ENCODE measurements at places on chromosomes 4 and X.

DNA sequence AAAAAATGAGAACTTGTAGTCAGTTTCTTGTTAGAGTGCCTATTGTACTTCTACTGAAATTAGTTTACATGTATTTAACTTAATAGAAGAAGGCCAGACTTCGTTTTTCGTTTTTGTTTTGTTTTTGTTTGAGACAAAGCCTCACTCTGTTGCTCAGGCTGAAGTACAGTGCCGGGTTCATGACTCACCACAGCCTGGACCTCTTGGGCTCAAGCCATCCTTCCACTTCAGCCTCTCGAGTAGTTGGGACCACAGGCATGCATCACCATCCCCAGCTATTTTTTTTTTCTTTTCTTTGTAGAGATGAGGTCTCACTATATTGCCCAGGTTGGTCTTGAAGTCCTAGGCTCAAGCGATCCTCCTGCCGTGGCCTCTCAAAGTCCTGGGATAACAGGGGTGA, 793.9 kb downstream of the ADGRL3 start:
- DNase-seq: no peak

DNA sequence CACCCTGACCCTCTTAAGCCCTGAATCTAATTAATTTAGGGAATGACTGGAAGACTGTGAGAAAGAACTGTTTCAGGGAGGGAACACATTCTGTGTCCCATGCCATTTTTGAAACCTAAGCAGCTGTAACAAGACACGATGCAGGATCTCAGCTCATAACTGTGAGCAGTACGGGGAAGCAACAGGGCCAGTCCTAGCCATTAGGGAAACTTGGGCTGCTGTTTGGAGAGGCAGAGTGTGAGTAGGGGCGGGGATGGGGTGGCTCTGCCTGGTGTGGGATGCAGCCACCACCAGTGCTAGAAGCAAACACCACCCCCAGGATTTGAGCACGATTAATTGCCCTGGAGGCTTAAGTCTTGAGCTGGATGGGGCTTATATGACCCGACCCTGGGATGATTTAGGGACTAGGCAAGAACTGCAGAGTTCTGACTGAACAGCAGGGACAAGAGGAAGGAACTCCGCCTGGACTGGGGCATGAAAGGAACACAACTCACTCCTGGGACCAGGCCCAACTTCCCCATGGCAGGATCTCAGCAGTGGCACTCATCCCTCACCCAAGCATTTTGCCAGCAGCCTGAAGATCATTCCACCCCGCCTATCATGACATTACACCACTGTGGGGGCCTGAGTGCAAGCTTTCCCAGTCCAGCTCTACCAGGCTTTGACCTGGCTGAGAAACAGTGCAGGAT, 43.1 kb downstream of the ATRX start:
- DNase-seq: no peak

DNA sequence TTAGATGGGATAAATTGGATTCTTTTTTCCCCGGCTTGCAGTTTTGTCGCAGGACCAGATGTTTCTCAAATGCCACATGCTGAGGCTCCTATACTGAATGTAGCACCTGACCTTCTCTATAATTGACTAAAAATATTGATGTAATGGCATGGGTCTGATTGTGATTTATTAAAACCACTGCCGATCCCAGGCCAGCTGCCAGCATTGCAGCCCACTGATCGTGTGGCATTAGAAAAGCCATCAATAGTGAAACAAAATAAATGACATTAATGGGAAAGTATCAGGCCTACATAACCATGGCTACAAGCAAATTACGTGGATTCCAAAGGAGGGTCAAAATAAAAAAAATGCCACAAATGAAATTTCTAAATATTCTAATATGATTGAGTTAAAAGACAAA, 98.7 kb downstream of the MAB21L2 start:
- DNase-seq: no peak

- DNase-seq: no peak
These were observed 695.6 kb upstream of the FAM241A start for GRCh38 chr4:111449657-111450056.

DNA sequence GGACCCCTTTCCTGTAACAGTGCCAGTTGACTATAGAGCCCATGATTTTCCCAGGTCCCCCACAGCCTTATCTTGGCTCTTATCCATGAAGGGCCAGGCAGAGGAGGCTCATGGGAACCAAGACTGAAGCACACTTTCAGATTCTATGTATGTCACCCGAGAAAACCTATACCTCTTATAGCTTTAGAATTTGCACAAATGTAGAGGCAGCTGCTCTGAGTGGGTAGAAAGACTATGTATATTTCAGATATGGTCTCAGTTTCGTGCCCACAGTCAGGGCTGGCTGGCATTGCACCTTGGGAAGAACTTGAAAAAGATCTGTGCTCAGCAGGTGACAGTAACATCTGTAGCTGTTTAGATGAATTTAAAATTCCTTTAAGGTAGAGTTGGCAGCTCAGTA, 8.3 kb upstream of the LNX1 start:
- no peak for DNase-seq

DNA sequence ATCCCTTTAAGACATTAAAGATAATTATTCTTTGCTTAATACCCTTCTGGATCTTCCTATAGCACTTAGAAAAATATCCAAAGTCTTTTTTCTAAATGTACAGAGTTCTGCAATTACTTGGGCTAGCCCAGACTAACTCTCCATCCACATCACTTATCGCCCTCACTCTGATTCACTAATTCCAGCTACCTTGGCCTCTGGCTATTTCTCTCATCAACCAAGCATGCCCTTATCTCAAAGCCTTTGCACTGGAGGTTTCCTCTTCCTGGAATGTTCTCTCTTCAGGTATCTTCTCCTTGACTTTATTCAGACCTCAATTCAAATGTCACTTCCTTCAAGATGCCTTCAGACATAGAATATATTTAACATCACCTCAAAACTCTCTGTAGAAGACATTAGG, 345.1 kb upstream of the SMIM31 start:
- DNase-seq: no peak

DNA sequence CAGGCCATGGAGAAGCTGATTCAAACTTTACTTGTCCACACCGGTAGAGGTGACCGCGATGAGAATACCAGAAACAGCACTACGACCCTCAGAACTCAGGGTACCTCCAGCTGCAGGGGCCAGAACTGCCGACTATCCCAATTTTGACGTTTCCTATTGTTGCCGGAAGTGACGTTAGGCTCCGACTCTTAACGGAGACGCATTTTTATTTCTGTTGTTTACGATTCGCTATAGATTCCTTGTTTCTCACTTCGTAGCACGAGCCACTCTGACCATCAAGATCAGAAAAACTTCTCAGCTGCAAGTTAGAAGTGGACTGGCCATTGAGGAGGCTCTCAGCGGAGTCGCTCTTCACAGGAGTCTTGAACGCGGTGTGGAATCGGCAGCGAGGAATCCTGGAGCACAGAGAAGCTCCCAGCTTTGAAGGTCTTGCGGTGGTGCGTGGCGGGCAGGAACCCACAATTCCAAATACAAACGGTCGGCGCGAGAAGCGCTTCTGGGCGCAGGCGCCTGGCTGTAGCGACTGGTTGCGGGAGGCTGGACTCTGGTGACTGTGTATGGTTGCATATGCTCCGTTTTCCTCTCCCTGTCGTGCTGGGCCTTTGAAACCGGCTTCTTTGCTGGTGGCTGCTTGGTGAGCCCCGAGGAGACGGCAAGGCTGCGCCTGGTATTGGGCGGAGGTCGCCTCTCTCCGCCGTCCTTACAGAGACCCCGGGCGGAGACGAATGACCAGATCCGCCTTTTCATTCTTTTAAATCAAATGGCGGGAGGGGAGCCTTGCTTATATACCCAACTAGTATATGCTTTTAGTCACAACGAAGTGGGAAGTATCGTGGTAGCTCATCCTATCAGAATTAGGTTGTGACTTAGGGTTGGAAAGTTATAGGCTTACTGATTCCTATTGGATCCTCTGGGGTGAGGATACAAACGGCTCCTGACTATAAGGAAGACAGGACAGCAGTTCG, at the start of the genes CEP44 and FBXO8:
Gene CEP44 (plus strand): TSS at position 405 of the 965 bp plus-strand sequence. CDS start 15,211 bp downstream, outside the sequence.
Gene FBXO8 (minus strand): TSS at position 161 of the 965 bp plus-strand sequence. CDS start 20,575 bp downstream, outside the sequence.
- peak; percentile 80 for DNase-seq

DNA sequence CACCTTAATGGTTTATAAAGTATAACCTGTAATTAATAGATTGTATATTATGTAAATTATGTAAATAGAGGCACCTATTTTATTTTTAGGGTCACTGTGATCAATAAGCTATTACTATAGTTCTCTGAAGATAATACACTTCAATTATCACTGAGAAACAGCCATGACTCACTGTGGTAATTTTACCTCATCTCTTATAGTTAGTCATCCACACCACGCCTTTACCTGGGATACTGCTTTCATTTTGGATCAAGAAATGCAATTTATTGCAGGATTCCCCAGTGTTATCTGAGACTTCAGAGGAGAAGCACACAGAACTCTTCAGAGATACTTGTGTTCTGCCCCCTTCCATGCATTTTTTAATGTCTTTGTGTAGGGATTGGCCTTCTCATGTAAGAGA, 348.1 kb upstream of the ATOH1 start:
- no peak for DNase-seq

GRCh38 chrX:57596516-57596915, 4.7 kb downstream of the ZXDB start:
- DNase-seq: no peak

DNA sequence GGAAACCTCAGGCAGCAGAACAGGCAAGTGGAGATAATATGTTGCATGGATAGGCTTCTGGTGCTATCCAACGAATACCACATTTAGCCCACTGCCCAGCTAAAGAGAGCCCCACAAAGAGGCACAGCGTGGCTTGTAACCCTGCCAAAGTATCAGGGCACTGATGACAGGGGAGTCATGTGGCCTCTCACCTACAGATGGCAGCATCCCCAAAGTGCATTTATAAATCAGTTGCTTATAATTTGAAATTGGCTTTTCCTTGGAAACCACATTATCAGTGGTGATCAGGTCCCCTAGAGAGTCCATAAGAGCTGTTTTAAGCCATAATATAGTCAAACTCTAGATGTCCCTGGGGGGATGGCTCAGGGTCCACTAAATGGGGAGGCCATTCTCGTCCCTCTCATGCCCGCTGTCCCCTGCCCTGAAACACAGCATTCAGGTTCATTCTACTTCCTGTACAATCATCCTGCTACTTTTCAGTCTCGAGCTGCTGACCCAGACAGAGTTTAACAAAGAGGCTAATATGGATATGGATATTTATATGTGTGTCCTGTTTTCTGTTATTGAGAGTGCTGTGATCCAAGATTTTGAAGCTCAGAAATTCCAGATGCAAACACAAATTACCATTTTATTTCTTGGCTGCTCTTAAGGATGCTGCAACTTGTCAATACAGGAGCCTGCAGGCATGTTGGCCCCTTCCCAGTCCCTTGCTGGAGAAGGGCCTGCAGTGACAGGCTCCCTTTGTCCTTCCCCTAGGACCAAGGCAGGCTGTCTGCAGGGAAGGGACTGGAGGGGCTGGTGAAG, 28.5 kb downstream of the SRPX start:
- no peak for DNase-seq

GRCh38 chr4:121790976-121791375, 10.1 kb upstream of the EXOSC9 start:
- DNase-seq: no peak

- DNase-seq: no peak
These were observed at the start of gene SEL1L3 for GRCh38 chr4:25862411-25863346. SEL1L3 (minus strand) TSS chr4:25862988; CDS start chr4:25862836, 152 bp downstream.

DNA sequence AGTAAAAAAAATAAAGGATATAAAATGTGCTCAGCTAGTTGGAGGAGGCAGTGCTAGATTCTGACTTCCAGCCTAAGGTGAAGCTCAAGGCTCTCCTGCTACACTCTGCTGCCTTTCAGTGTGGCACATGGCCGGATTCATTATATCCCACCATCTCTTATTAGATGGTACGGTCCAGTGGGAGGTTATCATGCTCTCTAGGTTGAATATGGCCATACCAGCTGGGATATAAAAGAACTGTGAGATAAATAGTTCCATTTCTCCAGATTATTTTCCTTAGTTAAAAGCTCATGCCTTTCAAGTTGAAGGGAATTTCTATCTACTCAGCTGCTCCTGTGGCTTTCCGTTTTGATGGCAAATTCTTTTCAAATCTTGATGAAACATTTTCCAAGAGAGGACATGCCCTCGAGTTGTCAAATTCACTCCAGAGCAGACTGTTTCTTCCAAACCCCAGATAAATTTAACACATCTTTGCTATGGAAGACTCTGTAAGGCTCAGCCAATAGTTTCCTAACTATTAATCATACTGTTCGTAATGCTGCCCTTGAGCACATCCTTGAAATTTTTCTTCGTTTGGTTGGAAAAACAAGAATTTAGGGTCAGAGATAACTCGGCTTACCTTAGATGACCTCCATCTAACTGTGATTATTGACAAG, 2.2 kb upstream of the MGARP start:
- DNase-seq: no peak

DNA sequence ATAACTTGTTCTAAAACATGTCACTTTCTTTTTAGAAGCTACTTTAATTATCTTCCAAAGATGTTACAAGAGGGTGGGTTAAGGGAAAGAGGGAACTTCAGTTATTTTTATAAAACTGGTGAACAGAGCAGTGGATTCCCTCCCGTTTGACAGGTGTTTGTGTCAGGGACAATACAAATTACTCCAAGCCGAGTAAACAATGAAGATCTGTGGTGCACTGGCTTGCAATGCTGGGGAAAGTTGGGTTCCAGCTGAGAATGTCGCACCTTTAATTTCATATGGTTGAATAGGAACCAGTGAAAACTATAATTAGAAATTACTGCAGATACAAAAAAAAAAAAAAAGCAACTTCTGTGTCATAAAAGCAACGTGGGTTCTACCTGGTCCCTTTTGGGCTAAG, 98.6 kb upstream of the TTC29 start:
- no peak for DNase-seq

DNA sequence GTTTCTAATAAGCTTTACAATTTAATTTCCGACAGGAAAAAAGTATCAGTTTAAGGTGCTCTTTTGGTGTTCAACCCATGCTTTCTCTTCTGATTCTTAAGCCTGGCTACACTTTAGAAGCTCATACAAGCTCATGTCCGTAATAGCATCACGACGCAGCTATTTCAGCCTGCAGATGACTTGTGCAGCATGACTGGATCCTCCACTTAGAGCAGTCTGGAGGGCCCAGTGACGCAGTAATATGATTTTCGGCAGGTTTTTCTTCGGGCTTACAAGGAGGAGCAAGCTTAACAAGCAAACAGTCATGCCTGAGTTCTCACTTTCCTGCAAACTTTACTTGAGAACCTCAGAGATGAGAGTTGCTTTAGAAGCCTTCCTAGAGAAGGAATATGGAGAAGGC, 85.3 kb upstream of the MAML3 start:
- no peak for DNase-seq

DNA sequence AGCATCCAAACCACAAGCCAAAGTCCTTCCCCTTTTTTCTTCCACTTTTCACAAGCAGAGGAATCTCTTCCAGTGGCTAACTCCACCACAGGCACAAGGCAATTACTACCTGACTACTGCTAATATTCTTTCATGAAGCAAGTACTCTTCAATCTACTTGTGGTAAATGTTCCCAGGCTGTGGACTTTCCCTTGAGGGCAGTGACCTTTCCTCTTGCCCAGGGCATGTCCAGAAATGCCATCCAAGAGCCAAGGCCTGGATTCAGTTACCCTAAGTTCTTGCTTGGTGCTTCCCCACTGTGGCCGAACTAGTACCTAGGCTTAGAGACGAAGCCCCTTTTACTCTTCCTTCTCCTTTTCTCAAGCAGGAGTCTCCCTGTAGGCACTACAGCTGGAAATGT, 400.7 kb downstream of the DCAF12L2 start:
- no peak for DNase-seq

GRCh38 chr4:4709736-4710135, 149.7 kb upstream of the MSX1 start:
- no peak for DNase-seq

GRCh38 chr4:125727931-125728330, 413.2 kb downstream of the FAT4 start:
- no peak for DNase-seq

GRCh38 chr4:89954906-89955695, 60.4 kb downstream of the MMRN1 start:
- no peak for DNase-seq

GRCh38 chrX:555725-556666, 74.6 kb upstream of the SHOX start:
- no peak for DNase-seq

Data from NCI-H446 (cell line).